GM13977 (cell line): ENCODE measurements at places on chromosomes 11 and 22.

GRCh38 chr11:97622795-97623194 lies 1233.0 kb downstream of the JRKL start:
- DNase-seq = no peak

GRCh38 chr22:25950111-25950510 lies 208.1 kb downstream of the MYO18B start:
- peak; percentile 74 for DNase-seq

- DNase-seq = no peak
Observed at GRCh38 chr11:126114486-126115126, 51.9 kb upstream of the CDON start.

GRCh38 chr11:117456027-117456720 lies 128.5 kb downstream of the CEP164 start:
- peak; percentile 80 for DNase-seq

- DNase-seq = no peak
Observed at GRCh38 chr11:130498181-130498580, 49.7 kb downstream of the ADAMTS15 start.

- no peak for DNase-seq
Observed at GRCh38 chr11:113829751-113830150, 45.6 kb downstream of the USP28 start.

DNA sequence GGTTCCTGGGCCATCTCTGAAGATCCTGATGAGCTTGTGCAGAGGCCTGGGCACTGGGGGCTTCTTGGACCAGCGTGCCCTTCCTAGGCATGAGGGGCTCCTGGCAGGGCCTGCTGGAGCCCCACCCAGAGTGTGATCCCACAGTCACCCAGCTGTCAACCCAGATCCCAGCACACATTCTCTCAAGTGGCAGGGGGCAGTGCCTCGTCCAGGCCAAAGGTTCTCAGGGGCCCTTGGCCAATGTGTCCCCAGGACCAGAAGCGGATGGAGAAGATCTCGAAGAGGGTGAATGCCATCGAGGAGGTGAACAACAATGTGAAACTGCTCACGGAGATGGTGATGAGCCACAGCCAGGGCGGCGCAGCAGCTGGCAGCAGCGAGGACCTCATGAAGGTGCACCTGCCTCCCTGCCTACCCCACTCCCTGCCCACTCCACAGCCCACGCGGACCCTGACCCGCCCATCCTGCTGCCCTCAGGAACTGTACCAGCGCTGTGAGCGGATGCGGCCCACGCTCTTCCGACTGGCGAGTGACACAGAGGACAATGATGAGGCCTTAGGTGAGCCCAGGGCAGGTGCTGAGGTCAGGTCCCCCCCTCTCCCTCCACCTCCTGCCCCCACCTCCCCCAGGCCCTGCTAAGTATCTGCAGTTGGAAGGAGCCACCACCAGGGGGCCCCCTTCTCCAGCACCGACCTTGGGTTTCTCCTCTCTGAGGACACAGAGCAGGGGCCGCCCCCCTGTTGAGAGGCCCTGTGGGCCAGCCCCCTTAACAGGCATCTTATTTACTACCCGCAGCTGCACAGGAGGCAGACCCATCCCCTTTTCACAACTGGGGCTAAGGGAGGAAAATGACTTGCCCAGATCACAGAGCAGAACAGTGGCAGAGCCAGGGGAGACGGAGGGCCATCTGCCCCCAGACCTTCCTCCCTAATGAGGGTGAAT lies 14.7 kb downstream of the GGA1 start:
- peak; percentile 84 for DNase-seq

DNA sequence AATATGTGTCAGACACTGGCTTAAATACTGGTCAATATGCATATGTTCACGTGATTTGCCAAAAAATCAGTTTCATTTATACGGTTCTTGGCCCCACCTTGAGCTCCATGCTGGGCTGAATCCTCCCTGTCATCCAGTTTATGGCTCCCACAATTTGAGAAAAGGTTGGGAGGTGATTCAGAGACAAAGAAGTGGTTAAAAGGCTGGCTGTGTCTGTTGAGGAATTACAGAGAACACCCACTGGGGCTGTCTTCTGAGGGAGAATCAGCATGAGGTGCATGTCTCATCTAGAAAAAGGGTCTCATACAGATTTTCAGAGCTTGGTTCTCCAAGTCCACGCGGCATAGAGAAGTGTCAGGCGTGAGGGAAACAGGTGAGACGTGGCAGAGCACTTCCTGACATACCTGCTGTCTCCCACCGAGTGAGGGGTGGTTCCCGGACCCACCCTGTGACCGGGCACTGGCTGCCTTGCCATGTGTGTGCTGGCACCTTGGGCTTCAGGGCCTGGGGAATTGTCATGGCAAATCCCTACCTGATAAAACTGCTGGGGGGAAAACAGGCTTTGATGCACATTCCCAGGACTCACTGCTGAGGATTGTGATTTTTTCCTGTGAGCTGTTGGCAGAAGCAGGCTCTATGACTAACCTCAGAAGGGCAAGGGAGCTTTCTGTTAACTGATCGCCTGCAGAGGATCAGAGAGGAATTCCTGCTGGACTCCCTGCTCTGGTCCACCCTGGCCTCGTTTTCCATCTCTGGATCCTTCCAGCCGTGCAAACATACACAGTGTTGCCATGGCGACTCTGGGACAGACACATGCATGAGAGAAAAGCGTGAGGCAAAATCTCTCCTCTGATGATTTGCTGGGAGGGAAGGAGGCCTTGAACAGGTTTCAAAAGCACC lies 223.6 kb downstream of the ADAMTS15 start:
- no peak for DNase-seq

DNA sequence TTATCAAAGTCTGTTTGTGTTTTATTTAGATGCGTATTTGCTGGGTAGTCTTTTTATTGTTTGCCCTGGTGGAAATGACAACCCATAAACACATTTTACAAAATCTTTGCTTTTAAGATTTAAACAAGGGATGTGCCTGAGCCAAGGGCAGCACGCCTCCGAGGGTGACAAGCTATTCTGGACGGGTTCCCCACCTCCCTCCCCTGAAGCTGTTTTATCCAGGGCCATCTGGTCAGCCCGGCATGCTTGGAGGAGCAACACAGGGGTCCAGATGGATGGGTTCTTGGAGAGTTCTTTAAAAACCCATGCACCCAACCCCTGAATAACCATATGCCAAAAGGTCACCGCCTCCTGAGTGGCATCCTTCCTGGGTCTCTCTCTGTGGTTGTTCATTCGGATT lies 408.9 kb downstream of the OPCML start:
- DNase-seq = no peak

GRCh38 chr11:65590240-65590738 lies 5.3 kb downstream of the KCNK7 start:
- DNase-seq = no peak

GRCh38 chr22:17131686-17132085 lies 10.5 kb upstream of the TMEM121B start:
- no peak for DNase-seq

- no peak for DNase-seq
Observed at GRCh38 chr11:113817162-113817561, 37.6 kb downstream of the CLDN25 start.

- DNase-seq = peak; percentile 86
Observed at GRCh38 chr11:1574238-1574932, 2.3 kb upstream of the DUSP8 start.

DNA sequence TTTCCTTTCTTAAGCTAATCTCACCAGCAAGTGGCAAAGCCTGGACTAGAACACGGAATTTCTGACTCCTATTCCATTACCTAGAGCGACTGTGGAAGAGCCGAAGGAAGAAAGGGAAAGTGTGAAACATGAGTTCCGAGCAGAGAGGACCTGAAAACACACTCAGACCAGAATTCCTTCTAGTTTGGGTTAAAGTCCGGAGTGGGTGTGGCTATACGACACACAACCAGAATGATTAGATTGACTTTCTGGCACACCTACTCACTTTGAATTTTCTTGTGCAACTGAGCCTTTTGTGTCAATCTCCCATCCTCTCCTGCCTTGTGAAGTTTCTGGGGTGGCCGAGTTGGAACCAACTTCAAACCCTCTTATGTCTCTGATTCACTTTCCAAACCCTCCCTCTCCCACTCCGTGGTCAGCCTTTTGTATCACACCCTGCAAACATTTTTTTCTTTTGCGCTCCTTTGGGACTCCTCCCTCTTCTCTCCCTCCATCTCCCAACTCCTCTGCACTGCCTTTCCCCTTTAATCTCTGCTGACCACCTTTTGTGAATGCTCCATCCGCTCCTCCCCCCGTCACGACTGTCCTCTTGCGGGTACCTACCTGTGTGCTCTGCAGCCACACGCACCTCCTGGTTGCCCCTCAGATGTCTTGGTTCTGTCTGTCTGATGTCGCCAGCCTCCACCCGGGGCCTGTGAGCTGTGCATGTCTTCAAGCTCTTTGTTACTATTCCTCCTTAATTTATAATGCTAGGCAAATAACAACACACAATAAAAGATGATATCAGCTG lies 86.3 kb upstream of the BLID start:
- no peak for DNase-seq
